Hematopoietic multipotent progenitor cell treated with erythropoietin and hydrocortisone succinate and interleukin-3 and kit ligand, for 8 days (in vitro differentiated cells): ENCODE measurements at places on chromosomes 16 and 17.

GRCh38 chr17:36085765-36086164 is 4.2 kb downstream of the CCL3 start:
- no peak for DNase-seq

- no peak for DNase-seq
Observed at GRCh38 chr16:1439058-1439698, 5.2 kb downstream of the CCDC154 start.

- DNase-seq, result no peak
Observed at GRCh38 chr16:85019659-85020245, 7.8 kb upstream of the KIAA0513 start.

DNA sequence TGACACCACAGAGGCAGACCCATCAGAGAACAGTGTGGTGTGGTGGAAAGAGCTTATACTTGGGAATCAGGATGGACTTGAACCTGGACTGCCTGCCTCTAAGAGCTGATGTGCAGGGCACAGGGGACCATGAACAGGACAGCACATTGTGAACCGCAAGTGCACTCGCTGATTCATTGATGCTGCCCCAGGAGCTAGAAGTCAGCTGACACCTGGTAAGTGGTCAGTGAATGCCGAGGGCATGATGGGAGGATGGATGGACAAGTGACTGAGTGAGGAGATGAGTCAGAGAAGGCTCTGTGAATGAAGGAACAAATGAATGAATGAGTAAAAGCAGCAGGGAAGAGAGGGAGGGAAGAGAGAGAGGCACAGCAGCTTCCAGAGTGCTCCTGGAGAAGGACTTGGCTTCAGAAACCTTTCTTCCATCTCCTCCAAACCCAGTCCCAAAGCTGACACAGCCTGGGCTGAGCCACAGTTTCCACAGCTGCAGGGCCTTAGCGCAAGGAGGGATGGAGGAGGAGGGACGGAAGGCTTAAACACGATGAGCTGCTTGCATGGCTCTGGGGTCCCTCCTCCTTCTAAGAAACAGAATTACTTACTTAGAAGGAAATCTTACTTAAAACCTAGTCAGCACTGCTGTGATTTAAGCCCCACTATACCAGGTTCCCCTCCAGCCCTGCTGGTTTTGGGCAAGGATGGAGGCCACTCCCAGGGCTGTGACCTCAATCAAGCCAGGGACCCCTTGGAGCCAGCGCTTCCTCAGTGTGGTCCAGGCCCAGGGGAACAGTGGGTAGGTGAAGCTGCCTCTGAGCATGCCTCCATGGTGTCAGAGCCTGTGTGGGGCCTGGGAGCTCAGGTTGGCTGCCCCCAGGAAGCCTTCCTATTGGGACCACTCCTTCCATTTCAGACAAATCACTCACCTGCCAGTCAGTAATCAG is 184.6 kb downstream of the TMEM132E start:
- DNase-seq, result no peak

DNA sequence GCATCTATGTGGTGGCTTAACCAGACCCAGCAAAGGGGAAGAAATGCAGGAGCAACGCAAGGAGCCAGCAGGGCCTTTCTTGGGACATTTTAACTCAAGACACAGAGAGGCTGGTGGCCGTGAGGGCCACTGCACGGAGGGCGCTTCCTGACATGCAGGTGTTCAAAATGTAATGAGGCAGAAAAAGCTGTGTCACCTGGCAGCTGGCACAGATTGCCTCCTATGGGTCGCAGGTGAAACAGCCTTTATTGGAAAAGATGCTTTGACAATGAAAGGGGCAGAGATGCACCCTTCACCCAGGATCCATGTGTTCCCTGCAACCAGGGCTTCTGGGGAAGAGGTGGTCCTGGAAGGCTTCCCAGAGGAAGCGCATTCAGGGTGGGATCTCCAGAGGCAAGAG is 219.3 kb downstream of the XYLT1 start:
- DNase-seq, result no peak

- DNase-seq, result no peak
Observed at GRCh38 chr16:56726926-56727325, 3.0 kb upstream of the NUP93 start.

GRCh38 chr16:78811247-78811646 is 711.8 kb downstream of the WWOX start:
- DNase-seq, result no peak

DNA sequence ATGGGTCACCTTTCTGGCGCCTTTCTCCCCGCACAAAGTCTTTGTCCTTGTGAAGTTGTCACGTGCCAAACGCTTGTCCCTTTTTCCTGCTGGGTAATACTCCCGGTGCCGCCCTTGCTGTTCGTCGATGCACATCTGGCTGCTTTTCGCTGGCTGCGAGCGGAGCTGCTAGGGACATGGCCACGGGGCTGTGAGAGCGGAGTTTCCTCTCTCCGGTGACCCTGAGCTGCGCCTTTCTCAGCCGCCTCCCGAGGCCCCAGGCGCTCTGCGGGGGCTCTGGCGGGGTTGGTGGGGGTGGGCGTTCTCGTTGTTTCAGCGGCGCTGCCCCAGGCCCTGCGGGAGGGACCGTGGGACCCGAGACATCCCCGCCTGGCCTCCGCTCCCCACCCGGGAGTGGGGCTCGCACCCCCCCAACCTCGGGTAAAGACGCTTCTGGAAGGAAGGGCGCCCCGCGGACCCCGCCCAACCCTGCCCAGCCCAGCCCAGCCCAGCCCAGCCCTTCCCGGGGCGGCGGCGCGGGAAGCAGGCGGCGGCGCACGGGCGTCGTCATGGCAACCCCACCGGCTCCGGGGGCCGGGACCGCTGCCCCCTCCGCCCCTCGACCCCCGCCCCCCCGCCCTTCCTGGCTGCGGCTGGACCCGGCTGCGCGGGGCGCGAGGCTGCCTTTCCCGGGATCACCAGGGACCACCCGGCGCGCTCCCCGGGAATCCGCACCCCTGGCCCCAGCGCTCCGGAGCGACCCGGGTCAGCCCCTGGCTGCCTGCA is 12.3 kb downstream of the CHMP6 start:
- DNase-seq, result peak; percentile 35

- peak; percentile 63 for DNase-seq
Observed at GRCh38 chr16:11051879-11052808, 107.8 kb downstream of the CLEC16A start.

- no peak for DNase-seq
Observed at GRCh38 chr17:76480632-76481031, 13.2 kb downstream of the AANAT start.

- no peak for DNase-seq
Observed at GRCh38 chr17:44598932-44599297, 41.6 kb downstream of the FZD2 start.

DNA sequence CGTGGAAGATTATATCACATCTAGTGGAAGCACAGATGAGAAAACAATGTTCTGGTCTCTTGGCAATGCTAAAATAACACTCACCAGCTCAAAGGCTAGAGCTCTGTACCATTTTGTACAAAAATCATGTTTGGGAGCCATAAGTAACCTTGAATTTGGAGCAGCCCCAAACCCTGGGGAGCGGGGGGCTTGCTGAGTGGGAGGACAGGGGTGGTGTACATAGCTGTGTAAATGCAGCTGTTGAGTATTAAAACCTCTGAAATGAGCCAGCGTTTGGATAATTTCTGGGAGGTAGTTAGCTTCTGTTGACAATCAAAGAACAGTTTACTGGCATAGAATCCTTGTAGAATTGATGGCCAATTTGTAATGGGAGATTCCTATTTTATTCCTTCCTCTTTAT is 4.3 kb downstream of the MYH8 start:
- DNase-seq, result no peak

DNA sequence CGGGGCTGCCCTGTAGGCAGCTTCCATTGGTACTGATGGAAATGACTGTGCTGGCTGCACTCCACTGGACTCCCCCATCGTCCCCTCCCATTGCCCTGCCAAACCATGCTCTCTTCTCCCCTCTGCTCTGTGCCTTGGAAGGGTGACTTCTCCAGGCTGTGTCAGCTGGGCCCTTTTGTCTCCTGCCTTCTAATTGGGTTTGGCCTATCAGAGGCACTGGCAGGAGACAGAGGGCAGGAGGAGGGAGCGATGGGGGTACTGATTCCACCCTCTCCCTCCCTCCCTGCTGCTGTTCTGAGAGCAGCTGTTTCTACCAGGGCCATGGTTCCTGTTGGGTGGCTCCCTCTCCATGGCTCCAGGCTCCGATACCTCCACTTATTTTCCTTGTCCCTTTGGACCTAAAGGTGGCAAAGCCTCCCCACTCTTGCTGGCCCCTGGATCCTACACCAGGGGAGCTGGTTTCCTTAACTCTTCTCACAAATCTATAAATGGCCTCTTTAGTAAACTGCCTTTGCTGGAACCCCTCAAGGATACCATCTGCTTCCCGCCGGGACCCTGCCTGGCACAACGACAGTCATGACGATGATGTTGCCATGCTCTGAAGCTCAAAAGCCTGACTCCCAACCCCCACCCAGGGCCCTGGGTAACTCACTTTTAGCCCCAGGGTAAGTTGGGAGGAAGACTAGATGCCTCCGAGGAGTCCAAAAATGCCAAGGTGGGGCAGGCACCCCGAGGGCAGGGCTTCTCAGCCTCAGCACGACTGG is 123.8 kb upstream of the RPL38 start:
- DNase-seq, result no peak

DNA sequence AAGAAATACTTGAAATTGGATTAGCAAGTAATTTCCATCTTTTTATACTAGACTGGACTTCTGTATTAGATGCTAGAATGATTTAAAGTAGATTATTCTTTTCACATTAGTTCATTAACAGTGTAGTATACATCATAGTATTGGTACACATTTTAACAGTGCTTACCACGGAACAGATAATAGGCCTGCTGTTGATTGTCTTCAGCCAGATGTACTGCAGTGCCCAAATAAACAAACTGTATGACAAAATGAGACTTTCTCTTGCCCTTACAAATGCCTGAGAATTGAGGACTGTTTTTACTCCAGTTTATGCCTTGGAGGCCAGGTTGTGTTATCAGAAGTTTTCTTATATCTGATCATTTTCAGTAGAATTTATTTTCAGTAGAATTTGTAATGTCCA is 631 bp downstream of the EVI2A start:
- no peak for DNase-seq

DNA sequence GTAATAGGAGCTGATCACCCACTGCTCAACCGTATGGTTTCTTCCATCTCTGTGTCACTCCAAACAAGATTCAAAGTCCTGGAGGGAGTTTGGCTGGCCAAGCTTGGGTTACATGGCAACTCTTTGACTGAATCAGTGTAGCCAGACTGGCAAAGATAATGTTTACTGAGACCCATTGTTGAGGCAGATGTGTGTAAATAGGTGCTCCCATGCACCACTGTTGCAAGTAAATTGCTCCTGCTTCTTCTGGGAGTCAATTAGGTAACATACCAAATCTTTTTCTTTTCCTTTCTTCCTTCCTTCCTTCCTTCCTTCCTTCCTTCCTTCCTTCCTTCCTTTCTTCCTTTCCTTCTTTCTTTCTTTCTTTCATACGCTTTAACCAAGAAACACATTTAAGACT is 86.3 kb upstream of the DHX40 start:
- DNase-seq, result no peak

GRCh38 chr17:22270381-22270780 is 578.1 kb downstream of the KCNJ18 start:
- DNase-seq, result no peak

DNA sequence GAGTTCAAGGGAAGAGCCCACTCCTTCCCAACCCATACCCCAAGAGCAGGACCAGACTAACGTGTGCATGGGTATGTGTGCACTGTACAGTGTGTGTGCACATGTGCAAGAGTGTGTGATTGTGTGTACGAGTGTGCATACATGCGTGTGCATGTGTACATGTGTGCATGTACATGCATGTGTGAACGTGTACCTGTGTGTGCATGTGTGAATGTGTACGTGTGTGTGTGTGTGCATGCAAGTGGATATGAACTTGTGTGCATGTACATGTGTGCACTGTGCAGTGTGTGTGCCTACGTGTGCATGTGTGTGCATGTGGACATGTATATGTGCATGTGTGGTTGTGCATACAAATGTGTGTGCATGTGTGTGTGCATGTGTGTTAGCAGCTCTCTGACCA is 223.1 kb downstream of the RBFOX3 start:
- DNase-seq, result no peak

DNA sequence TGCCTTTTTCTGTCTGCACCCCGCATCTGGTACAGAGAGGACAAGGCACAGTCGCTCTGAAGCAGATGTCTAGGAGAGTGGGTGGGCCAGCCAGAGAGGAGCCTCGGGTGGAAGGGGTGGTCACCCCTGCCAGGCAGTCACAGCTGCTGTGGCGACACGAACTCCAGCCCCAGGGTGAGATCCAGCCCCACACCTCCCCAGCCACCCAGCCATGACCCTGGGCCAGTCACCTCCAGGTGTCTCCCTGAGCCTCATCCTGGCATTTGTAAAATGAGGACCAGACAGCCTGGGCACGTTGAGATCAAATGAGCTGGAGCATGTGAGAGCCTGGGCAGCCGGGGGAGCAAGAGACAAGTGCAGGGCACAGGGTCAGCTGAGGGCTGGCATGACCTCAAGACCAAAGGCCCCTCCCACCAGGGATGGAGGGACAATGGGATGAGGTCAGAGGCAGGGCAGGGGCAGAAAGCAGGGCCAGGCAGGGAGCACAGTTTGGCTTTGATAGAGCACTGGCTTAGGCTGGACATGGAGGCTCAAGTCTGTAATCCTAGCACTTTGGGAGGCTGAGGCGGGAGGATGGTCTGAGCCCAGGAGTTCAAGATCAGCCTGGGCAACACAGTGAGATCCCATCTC is 7.7 kb downstream of the ADAM11 start:
- no peak for DNase-seq

DNA sequence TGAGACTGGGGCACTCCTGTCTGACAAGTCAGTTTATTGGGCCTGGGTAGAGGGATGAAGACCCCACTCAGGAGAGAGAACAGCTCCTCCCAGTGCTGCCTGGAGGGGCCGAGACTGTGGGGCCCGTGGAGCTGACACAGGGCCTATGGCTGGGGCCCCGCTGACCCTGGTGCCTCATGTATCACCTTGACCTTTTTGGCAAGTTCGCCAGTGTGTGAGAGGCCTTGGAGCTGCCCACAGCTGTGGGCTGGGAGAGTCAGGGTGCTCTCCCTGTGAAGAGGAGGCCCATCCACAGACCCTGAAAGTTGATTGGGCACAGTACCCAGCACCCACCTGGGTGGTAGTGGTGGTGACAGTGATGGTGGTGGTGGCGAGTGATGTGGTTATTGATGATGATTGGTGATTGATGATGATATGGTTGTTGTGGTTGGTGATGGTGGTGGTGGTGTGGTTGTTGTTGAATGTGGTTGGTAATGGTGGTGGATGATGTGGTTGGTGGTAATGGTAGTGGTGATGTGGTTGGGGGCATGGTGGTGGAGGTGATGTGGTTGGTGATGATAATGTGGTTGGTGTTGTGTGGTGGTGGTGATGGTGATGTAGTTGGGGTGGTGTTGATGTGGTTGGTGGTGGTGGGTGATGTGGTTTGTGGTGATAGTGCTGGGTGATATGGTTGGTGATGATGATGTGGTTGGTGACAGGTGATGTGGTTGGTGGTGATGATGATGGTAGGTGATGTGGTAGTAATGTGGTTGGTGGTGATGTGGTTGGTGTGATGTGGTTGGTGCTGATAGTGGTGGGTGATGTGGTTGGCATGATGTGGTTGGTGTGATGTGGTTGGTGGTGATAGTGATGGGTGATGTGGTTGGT is 29.1 kb downstream of the BAHCC1 start:
- DNase-seq, result no peak

DNA sequence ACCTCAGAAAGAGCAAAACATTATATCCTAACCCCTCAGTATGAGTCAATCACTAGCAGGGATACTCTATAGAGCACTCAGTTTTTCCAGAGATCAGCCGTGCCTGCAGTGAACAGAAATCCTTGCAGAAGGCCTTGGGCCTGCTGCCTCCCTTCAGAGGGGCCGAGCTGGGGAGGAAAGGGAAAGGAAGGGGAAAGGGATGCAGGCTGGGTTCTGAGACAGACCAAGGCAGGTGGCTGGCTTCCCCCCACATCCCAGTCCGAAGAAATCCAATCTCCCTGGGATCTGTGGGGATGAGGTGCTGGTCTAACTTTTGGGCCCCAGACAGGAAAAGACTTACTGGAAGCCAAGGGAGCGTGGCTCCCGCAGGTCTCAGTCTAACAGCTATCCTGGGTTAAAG is 25.3 kb downstream of the SRL start:
- DNase-seq, result no peak
